T-helper 2 cell (primary cell): ENCODE measurements at places on chromosomes 6 and 20.

GRCh38 chr6:144493035-144493910 lies 208.1 kb downstream of the UTRN start:
- no peak for DNase-seq

DNA sequence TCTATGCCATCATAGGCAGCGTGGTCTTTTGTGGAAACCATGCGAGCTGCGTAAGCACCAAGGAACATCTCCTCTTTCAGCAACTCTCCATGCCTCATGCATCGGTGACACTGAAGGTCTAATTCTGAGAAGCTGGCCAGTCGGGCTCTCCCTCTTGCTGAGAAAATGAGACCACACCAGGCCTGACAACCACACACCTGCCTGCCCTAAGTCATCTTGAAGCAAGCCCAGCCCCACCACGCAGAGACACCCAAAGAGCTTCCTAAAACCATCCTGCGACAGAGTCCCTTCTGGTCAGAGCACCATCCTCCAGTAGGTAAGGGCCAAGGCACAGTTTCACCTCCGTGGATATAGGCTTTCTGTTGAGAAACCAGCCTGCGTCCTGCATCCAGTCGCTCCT lies 26.6 kb downstream of the PREX1 start:
- no peak for DNase-seq

DNA sequence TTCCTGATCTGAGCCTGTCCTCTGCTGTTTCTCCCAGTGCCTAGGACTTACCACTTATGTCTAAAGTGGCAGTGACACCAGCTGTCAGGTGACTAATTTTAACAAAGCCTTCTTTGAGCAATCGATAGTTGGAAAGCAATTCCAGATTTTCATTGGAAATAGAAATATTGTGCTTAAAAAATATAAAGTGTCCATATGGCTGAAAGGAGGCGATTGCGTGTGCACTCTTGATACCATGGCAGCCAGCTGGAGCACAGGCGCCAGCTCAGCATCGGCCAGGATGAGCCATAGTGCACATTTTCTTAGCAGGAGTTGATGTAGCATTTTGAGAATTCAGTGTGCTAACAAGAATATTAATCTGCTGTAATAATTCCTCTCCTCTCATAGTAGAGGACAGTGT lies 70.0 kb downstream of the LRRC1 start:
- no peak for DNase-seq

- DNase-seq: no peak
These were observed 13.9 kb upstream of the BCLAF1 start for GRCh38 chr6:136303516-136303915.

DNA sequence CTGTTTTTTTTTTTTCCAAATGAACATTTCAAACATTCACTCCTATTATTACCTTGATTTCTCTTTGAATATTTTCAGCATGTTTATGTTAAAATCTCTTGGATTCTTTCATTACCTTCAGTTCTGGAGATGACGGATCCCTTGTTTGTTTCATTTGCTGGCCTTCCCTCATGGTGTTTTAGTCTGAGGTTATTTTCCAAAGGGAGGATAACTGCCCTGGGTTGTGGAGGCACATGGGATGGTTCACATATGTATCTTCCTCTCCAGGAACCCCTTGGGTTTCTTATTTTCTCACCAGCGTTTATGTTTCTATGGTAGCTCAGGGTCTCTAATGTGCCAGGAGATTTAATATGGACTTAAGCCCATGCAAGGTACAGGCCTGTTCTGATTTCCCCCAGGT lies 36.3 kb downstream of the ECT2L start:
- no peak for DNase-seq

- DNase-seq: no peak
These were observed 59.5 kb upstream of the RIPOR2 start for GRCh38 chr6:24995270-24995669.

DNA sequence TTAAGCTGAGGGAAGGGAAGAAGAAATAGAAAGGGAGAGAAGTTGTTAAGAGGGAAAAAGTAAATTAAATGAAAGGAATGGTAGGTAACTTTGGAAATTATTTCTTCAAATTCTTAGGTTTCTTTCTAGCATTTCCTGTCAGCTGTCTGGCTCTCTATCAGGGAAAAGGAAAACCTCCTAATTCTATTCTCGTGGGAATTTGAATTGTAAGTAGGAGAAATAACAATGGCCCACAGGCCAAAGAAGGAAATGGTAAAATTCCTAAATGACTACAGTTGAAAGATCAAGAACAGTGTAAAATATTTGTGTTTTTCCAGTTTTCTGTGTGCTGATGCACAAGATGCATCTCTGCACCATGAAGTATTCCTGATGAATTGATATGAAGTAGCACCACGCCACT lies 173.0 kb downstream of the IBTK start:
- no peak for DNase-seq

GRCh38 chr6:34834789-34835518 lies 43.1 kb downstream of the BLTP3A start:
- DNase-seq: no peak

GRCh38 chr6:144657691-144658090 lies 372.6 kb downstream of the UTRN start:
- no peak for DNase-seq

- DNase-seq: no peak
These were observed 30.6 kb upstream of the PHACTR2 start for GRCh38 chr6:143647191-143647590.

GRCh38 chr20:57498425-57499400 lies 26.2 kb downstream of the CTCFL start:
- no peak for DNase-seq

GRCh38 chr6:109332748-109333147 lies 49.5 kb downstream of the CD164 start:
- DNase-seq: no peak

GRCh38 chr6:169959136-169960002 lies 207.9 kb downstream of the ERMARD start:
- DNase-seq: peak; percentile 52

DNA sequence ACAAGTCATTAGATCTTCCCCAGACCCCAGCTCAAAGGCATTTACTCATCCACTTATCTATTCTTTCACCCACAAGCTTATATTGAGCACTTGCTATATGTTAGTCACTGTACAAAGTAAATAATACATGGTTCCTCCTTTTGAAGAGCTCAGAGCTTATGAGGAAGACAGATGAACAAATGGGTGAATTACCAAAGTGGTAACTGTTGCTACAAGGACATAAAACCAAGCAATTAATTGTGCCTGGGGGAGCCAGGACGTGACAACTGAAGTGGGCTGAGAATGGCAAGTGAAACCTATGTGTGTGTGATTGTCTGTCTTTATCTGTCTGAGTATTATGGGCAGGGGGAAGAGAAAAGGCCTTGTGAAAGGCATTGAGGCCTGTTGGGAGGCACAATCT lies 45.6 kb upstream of the AKIRIN2 start:
- no peak for DNase-seq

- no peak for DNase-seq
These were observed 3.8 kb downstream of the DDR1 start for GRCh38 chr6:30887901-30888815.

- DNase-seq: peak; percentile 27
These were observed 243.7 kb downstream of the ARID1B start for GRCh38 chr6:157020881-157021343.

DNA sequence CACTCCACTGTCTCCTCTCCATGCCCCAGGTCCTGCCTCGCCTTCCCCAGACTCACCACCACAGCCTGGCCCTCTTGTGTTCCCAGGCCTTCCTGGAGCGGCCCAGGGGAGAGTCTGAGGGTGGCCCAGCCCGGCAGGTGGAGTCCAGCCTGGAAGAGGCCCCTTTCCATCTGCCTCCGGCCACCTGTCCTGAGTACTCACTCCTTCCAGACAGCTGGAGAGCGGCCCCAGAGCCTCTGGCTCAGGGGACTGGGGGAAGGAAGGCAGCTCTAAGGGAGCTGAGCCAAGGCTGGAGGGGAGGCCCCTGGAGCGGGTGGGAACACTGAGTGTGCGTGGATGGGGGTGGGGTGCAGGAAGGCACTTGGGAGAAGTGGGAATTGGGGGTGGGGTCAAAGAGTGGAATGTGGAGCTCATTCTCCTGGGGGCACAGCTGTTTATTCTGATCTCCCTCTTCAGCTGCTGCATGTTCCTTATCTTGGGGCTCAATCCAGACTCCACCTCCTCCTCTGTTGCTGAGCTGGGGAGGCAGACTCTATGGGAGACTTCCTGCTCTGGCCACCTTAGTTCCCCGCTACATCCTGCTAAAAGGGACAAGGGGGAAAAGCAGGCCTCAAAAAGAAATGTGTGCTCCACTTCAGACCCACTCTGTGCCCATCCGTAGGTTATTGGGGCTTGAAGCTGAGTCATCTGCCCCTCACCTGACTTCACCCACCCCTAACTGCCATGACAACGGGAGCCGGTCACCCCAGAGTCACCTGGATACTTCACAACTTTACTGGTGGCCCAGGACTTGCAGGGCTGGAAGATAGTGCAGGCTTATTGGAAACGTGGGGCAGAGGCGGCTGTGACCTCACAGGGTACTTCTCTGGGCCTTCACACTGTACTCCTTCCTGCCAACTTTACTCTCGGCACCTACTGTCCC lies 19.5 kb upstream of the TAF8 start:
- peak; percentile 66 for DNase-seq

GRCh38 chr20:48350313-48350988 lies 477.3 kb downstream of the PREX1 start:
- DNase-seq: no peak

GRCh38 chr6:44224965-44225305 lies 1.5 kb downstream of the SLC29A1 start:
- DNase-seq: no peak

DNA sequence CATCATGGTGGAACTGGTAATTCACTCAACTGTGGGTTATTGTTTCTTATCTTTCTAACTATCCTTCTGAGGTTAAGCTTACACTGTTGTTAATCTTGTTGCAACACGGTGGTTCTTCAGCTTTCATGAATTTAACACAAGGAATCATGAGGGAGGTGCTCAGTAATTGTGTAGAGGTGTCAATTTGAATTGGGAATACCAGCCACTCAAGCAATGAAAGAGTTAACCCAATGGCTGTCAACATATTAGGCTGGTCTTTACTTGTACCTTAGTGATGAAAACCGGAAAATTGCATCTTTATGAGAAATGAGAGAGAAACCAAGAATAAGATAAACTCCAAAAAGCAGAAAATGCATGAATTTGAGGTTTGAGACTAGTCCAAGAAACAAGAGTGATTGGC lies 95.7 kb downstream of the HS3ST5 start:
- DNase-seq: no peak

- no peak for DNase-seq
These were observed 569 bp upstream of the CDC5L start for GRCh38 chr6:44386929-44387345.

- no peak for DNase-seq
These were observed 26.9 kb downstream of the PCNA start for GRCh38 chr20:5092765-5093339.

GRCh38 chr6:150027806-150028565 lies 2.7 kb upstream of the RAET1L start:
- DNase-seq: no peak

GRCh38 chr20:52190437-52191131 lies 995 bp downstream of the ZFP64 start:
- DNase-seq: peak; percentile 5

DNA sequence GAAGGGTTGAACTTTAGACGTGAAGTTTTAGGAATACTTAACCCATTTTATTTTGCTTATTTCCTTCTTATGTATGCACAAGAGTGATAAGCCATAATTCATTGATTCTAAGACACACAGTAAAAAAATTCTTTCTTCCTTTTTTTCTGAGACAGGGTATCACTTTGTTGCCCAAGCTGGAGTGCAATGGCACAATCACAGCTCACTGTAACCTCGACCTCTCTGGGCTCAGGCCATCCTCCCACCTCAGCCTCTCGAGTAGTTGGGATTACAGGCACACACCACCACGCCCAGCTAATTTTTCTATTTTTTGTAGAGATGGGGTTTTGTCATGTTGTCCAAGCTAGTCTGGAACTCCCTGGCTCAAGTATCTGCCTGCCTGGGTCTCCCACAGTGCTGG lies 116.6 kb upstream of the RNF24 start:
- DNase-seq: no peak

GRCh38 chr6:84304881-84305280 lies 77.4 kb upstream of the CEP162 start:
- no peak for DNase-seq

DNA sequence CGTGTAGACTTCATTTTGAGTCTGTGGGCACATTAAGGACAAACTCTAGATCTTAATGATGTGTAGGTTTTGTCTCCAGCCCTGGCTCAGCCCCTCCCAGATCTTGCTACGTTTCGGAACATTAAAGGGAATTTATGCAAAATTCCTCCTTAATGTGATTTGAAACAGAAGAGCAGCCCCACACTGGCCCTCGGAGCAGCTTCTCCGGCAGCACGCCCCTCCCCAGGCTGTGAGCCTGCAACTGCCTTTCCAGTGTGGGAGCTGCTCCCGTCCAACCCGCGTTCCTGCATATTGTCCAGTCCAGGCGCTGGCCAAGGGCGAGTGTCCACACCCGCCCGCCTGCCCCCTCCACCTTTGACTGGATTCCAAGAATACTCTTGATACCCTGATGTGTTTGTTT lies 257.2 kb downstream of the TAF4 start:
- DNase-seq: no peak

- no peak for DNase-seq
These were observed 45.9 kb upstream of the PLN start for GRCh38 chr6:118502169-118502568.

DNA sequence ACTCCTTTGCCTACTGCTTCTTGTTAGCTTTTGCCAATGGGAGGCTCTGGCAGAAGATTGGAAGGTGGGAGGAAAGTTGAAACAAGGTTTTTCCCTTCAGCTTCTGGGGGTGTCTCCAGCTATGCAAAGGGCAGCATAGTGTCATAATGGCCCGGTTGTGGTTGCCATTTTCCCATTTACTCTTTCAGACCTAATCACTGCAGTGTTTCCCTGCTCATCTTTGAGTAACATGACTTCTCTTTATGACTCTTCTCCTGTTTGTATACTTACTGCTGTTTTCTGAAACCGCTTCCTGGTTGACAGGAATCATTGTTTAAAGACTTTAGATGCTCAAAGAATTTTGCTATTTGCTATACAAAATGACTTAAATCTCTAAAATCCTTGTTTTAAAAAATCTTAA lies 19.9 kb downstream of the NRN1 start:
- DNase-seq: peak; percentile 72

DNA sequence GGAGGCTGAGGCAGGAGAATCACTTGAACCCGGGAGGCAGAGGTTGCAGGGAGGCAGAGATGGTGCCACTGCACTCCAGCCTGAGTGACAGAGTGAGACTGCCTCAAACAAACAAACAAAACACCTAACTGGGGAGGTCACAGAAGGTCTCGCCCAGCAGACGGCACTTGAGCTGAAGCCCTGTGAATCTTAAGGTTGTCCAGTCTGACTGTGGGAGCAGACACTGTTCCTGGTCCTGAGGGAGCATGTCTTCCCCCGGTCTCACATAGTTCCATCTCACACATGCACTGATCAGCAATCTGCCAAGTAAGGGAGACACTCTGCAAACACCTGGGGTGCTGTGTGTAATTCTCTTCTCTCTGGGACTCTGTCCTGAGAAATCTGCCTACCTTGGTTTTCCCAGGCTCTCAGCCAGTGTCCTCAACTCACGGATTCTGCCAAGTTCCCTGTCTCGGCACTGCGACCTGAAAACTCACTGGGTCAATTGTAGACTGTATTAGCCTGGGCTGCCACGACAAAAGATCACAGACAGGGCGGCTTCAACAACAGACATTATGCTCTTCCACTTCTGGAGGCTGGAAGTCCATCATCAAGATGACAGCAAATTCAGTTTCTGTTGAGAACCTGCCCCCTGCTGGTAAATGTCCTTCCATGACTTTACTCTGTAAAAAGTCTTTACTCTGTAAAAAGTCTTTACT lies 94.3 kb downstream of the JPH2 start:
- DNase-seq: no peak
